Caudate nucleus (tissue), 63 donors: ENCODE measurements at places on chromosomes 4 and X.

DNA sequence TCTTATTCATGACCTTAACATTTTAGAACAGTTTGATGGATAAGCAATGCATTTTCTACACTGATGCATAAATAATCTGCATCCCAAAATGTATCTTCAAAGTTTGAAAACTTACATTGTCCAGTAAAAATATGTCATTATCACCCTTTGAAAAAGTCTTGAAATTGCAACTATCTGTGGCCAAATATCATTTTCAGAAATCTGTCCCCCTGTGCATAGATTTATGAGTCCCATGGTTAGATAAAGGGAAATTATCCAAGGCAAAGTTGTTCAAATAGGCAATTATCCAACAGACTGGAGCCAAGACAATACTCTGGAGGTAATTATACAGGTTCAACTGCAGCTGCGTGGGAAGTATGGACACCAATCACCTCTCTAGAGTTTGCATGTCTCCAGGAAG, 182.5 kb upstream of the INTU start:
- DNase-seq: no peak

DNA sequence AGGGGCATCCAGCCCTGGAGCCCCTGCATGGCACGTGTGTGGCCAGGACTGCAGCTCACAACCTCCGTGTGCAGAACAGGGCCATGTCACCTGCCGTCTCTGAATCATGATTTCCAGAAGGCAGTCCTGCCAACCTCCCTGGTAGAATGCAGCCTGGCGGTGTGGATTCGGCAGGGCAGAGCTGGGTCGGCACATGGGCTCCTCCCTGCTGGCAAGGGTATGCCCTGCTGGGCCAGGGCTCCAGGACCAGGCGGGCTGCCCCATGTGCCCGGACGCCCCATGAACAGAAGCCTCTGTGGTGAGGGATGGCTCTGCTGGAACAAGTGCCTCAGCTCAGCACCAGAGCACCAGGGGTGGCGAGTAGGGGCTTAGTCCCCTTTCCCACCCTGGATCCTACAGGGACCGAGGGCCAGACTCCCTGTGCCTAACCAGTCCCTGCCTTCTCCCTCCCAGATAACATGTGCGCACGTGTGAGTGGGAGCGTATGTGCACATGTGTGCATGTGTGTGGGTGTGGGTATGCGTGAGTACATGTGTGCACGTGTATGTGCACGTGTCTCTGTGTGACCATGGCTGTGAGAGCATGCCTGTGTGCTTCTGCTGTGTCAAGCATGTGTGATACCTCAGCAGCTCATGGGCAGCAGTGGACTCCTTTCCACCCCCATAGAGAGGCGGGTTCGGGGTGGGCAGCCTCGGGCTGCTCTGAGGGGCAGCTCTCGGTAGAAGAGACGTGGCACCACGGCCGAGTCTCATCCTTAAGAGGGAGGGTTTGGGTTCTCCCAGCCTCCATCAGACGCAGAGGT, 10.3 kb upstream of the MXD4 start:
- no peak for DNase-seq

GRCh38 chr4:128502818-128503527, 215.4 kb upstream of the PGRMC2 start:
- DNase-seq: no peak

- DNase-seq: no peak
Observed at GRCh38 chr4:36164900-36165630, 79.2 kb downstream of the ARAP2 start.

DNA sequence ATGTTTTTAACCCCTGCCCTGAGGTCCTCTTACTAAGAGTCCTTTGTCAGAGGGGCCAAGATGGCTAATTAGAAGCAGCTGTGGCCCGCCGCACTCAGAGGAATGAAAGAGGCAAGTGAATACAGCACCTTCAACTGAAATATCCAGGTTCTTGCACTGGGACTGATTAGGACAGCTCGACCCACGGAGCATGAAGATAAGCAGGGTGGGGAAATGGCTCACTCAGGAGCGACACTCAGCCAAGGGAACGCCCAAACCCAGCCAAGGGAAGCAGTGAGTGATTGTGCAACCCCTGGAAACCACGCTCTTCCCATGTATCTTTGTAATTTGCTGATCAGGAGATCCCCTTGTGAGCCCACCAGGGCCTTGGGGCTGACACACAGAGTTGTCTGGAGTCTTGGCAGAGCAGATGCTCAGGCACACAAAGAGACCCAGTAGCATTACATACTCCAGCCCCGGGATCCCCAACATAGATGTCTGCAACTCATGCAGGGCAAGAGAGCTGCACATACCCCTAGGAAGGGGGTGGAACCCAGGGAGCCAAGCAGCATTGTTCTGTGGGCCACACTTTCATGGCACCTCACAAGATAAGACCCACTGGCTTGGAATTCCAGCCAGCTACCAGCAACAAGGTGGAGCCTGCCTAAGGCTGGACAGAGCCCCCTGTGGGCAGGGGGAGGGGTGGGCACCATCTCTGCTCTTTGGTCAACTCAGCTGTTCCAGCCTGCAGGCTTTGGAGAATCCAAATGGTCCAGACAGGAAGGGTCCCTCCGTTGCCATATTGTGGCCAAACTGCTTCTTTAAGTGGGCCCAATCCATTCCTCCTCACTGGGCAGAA, 23.3 kb downstream of the F8A3 start:
- no peak for DNase-seq

GRCh38 chrX:40573763-40574162, 7.0 kb upstream of the ATP6AP2 start:
- no peak for DNase-seq

GRCh38 chrX:50818986-50819385, 5.0 kb upstream of the SHROOM4 start:
- no peak for DNase-seq

DNA sequence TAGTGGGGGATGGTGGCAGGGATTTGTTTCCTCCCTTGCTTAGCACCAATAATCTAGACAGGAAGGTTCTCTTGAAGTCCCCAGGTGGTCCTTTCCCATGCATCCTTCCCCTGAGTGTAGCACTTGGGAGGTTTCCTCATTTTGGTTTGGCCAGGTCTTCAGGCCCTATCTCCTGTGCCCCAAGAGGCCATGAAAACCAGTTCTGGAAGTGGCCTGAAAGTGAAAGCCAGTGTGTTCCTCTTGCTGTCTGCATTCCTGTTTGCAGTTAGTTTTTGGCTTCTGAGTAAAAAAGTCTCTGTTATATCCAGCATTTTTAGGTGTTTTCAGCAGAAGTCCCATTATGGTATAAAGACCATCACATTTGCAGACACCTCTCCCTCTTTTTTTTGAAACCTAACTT, 59.5 kb downstream of the MTM1 start:
- DNase-seq: no peak

DNA sequence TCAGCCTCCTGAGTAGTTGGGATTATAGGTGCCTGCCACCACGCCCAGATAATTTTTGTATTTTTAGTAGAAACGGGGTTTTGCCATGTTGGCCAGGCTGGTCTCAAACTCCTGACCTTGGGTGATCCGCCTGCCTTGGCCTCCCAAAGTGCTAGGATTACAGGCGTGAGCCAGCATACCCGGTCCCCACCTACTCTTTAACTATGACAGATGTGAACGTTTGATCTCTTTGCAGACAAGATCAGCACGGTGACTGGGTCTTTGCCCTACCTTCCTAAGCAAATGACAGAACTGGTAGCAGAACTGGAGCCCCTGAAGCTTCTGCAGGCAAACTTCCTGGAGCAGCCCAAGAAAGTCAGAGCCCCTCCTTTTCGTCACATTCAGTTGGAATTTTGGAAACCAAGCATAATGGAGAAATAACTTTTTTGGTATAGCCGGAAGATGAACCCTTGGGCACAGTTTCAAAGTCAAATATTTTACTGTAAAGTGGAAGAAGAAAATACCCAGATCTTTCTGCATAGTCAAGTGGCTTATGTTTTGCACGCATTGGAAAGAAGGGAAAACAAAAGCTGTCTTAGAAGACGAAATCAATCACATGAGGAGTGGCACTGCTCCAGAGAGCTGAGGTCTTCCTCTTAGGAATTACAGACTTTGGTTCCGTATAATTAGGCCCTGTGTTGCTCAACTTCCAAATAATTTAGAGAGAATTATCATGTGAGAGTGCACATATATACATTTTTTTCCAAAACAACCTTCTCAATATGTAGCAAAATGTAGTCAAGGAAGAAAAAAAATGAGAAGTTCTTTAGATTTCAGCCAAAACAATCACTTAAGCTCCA, 90.6 kb downstream of the SORBS2 start:
- DNase-seq: no peak

GRCh38 chr4:158004101-158004500, 168.7 kb downstream of the GASK1B start:
- no peak for DNase-seq

GRCh38 chrX:1582686-1583437, 8.5 kb upstream of the AKAP17A start:
- DNase-seq: no peak

- DNase-seq: peak; percentile 2
Observed at GRCh38 chr4:16830081-16830480, 68.4 kb downstream of the LDB2 start.

DNA sequence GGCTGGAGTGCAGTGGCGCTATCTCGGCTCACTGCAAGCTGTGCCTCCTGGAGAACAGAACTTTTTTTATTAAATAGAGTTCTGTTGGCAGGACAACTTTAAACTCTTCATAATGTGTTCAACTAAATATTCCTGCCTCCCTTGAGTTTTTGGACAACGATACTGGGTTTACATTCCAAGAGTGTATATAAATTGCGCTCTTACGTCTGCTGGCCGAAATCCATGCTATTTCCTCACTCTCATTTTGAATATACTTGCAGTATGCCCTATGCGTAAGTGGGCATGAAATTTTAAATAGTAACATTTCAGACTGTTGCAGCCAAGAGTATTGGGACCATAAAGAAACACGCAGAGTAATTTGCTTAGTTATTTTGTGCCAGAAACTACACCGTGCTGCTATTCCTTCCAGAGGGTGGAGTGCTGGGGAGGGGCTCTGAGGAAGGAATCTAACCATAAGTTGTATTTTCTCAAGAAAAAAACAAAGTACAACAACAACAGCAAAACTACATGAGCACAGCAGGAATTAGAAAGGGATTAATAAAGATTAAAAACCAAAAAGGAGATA, 480.0 kb downstream of the NLGN4X start:
- no peak for DNase-seq

GRCh38 chr4:47617607-47618006, 132.5 kb downstream of the ATP10D start:
- no peak for DNase-seq

DNA sequence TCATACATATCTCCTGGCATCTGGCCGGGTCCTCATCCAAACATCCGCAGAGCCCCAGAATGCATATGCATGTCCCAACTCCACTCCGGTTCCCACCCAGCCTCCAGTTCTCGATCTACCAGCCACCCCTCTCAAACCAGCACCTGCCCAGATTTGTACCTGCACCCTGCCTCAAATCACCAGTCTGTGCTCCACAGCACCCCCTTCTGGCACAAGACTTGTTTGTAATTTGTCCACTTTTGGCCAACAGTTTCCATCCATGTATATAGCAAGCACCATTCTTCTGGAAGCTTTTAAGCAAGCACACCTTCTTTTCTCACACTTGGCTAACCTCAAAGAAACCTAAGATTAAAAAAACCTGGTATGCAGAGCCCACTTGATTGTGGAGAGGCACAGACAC, 644.1 kb downstream of the MID1IP1 start:
- DNase-seq: no peak

DNA sequence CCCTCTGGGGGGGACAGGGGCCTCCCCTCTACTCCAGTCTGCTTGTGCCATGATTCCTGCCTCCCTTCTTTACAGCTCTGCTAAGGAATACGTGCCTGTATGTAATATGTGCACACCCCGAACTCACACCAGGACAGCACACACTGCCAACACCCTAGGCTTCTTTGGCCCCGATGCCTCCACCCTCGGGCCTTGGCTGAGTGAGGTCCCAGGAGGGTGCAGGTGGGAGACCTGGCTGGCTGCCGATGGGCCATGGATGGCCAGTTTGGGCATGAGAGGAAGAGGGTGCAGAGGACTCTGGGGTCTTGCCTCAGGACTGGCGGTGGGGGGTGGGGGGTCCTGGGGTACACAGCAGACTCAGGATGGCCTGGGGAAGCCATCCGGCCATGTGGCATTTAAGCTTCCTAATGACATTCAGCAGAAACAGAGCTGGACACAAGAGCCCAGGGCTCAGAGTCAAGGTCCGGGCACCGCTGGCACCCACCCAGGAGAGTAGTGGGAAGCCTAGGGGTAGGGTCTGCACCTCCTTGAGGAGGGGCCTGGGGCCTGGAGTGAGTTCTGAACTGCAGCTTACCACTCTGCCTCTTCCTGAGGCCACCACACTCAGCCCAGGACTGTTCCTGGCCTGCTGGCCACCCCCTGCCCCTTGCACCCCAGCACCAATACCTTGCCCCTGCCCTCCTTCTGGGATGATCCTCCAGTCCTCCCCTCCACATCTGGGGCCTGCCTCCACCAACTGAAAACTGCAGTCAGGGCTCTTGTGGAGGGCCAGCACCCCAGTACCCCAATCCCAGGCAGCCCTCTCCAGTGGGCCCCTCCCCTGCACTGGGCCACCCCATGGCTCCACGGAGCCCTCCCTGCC, 2.1 kb upstream of the PCGF3 start:
- no peak for DNase-seq

GRCh38 chr4:183035726-183036415, 63.2 kb upstream of the WWC2 start:
- no peak for DNase-seq

GRCh38 chr4:88802585-88803286, 105.1 kb upstream of the NAP1L5 start:
- DNase-seq: no peak

DNA sequence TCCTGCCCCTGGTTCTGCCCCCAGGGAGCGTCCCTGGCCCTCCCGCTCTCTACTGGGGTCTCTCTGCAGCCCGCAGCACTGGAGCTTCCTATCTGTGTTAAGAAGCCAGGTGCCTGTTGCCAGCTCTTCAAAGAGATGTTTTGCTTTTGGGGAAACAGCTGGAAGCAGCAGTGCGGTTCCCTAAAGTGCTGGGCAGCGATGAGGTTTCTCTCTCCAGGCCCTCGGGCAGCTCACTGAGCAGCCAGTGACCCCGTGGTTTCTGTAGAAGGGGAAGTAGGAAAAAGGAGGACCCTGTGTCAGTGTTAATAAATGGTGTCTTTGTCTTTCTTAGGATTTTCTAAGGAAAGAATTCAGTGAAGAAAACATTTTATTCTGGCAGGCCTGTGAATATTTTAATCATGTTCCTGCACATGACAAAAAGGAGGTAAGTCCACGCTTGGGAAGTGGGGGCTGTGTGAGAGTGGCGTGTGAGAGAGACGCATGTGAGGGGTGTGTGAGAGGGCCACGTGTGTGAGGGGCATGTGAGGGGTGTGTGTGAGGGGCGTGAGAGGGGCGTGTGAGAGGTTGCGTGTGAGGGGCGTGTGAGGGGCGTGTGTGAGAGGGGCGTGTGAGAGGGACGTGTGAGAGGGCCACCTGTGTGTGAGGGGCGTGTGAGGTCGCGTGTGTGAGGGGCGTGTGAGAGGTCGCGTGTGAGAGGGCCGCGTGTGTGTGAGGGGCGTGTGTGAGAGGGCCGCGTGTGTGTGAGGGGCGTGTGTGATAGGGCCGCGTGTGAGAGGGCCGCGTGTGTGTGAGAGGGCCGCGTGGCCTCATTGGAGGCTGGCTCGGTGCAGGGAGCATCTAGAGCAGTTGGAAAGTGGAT, 27.1 kb upstream of the HGFAC start:
- DNase-seq: no peak
